HS-27A (cell line): ENCODE measurements at places on chromosomes 5 and 9.

DNA sequence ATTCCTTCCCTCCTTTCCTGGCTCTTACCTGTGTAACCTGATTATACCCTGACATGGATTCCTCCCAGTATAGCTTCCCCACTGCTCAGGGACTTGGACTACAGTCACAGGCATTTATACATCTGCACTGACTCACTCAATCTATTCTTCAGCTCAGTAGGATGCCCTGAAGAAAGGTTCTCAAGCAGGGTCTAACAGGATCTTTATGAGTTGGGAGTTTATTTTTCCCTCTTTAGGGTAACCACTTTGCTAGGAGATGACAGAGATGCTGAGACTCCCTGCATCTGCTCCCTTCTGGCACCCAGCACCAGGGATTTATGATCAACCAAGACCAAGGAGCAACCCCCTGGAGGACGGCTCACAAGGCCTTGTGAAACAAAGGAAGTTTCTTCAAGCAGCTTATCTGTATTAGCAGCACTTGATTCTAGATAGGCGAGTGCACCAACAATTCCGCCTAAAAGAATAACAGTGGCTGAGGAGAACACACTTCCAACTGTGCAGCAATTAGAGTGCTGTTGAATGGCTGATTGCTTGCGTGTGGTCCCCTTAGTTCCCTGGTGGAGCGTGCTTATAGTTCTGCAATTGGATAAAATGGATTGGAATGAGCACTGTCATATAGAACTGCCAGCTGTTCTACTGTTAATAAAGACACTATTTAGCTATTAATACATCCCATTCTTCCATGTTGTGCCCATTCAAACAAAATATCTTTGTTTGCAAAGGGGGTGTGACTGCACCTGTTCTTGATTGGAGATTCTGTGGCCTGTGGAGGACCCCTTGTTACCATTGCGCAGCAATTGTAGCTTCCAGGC lies 482.6 kb downstream of the ZNF608 start:
- no peak for DNase-seq

GRCh38 chr5:176664479-176664878 lies 17.2 kb downstream of the TSPAN17 start:
- DNase-seq, result no peak

GRCh38 chr9:16345902-16346301 lies 524.6 kb downstream of the BNC2 start:
- no peak for DNase-seq

GRCh38 chr5:100691548-100691947 lies 156.4 kb downstream of the FAM174A start:
- no peak for DNase-seq

DNA sequence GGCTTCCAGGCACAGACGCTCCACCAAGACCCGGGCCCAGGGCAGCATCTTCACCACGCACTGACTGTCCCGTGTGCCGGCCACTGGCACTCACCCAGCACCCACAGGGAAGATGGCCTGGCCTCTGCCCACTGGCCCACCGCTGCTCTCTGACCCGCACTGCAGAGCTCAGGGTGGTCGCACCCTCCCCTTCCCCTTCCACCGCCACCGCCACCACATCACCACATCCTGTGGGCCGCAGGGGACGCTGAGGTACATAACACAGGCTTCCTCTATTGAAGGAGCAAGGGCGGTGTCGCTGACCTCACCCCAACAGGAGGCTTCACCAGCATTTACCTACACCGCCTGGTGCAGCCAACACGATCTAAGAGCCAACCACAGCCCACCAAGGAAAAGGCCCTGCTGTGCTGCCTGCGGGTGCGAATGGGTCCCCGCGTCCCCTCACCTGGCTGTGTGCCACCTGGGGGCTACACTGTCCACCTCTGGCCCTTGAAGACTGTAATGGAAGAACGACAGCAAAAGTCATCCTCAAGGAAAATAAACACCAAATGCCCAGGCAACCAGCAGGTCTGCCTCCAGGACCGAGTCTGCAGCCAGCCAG lies 101.8 kb downstream of the CAMSAP1 start:
- DNase-seq, result no peak
